Stimulated activated CD4-positive, alpha-beta T cell treated with anti-CD3 and anti-CD28 coated beads, Interleukin-2, amount 100 ng/mL, for 48 hours (primary cell): ENCODE measurements at places on chromosomes 7 and 10.

DNA sequence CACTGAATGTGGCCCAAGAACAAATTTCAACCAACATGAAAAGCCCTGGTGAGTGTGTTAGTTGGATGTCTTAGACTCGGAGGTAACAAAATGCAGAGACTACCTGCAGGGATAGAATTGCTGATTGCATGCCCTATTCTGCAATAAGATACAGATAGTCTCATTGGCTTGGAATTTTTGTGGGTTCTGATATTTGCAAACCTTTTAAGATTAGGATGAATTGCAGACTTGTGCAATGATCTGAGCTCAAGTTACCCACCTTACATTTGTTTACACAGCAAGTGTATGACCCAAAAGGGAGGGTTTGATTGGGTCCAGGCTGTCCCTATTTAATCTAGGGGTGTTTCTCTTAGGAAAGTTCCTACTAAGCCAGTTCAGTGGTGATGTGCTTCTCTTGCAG is 45.4 kb downstream of the GPR37 start:
- DNase-seq = no peak

GRCh38 chr7:151013356-151013732 is 10.9 kb downstream of the ATG9B start:
- DNase-seq = no peak

DNA sequence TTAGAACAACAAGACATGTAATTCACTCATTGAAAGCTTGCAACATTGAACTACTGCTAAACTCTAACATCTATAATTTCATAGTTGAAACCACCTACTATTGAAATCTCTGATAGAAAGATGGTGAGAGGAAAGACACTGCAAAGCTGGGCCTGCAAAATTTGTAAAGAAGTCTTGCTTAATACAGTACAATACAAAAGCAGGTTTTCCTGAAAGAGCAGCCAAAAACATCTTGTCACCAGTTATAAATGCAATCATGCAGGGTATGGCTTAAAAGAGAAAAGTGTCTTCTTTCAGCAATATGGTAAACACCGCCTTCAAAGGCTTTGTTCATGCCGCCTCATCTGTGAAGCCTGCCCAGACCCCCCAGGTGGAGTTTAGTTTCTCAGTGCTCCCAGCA is 109.2 kb downstream of the ANK3 start:
- no peak for DNase-seq

- no peak for DNase-seq
Observed at GRCh38 chr10:19578571-19578970, 237.7 kb upstream of the PLXDC2 start.

GRCh38 chr7:94975336-94975735 is 67.9 kb downstream of the PPP1R9A start:
- no peak for DNase-seq

- DNase-seq = no peak
Observed at GRCh38 chr7:99390941-99391602, 16.5 kb downstream of the ARPC1B start.

DNA sequence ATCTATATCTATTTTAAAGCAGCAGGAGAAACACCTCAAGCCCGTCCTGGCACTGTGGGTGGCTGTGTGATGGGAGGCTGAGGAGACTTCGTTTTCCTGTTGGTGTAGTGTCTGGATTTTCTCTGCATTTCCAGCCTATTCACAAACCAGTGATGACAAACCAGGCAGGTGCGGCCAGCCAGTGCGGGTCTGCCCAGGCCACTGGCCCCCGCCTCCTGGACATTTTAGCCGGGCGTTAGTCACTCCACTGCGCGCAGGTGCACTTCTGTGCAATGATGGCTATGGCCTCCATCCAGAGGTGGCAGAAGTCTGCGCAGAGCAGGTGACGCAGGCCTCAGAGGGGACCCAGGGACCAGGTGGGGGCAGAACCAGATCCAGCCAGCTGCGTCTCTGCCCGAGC is 64.9 kb upstream of the PITRM1 start:
- DNase-seq = no peak

- peak; percentile 18 for DNase-seq
Observed at GRCh38 chr10:26367771-26368170, 70.4 kb upstream of the APBB1IP start.

DNA sequence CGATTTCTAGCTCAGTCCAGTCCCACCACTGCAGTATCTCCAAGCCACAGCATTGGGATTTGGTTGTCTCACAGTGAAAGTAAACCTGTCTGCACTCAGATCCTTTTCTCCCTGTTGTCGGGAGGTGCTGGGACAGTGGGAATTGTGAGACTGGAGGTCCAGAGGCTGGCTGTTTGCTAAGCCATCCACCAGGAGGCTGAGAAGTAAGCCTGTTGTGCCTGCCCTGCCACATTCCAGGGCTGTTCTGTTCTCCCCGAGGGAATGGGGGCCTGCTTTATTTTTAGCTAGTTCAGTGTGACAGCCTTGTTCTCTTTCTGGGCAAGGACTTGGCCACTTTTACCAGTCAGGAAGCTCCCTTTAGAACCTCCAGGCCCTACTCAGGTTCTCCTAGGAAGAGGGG is 54.9 kb downstream of the HK1 start:
- DNase-seq = no peak

GRCh38 chr7:527723-528122 is 8.1 kb upstream of the PDGFA start:
- no peak for DNase-seq

DNA sequence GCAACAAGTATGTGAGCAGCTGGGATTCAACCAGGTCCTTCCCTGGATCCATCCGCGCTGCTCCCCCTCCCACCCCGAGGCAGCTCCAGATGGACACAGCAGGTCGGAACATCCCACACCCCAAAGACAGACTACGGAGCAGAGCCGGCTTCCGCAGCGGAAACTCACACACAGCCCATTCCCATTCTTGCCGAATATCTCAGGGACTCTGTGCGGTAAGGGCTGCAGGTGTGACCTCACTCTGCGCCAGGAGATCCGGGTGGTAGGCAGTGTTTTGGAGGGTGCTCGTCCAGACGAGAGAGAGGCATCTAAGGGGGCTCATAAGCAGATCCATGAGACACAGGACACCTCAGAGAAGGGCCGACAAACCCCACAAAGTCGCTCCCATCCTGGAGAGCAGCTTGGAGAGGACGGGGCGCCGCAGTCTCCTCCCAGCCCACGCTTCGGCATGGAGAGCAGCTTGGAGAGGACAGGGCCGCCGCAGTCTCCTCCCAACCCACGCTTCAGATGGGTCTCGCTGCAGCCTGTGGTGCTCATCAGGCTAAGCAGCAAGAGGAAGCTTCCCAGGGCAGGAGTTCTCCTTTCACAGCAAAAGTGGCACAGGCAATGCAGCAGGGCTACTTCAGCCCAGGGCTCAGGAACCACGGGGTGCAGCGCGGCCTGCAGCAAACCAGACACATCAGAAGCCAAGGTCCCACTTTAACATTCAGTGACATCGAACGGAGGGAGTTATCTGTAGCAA is 179.9 kb downstream of the DIP2C start:
- DNase-seq = no peak

DNA sequence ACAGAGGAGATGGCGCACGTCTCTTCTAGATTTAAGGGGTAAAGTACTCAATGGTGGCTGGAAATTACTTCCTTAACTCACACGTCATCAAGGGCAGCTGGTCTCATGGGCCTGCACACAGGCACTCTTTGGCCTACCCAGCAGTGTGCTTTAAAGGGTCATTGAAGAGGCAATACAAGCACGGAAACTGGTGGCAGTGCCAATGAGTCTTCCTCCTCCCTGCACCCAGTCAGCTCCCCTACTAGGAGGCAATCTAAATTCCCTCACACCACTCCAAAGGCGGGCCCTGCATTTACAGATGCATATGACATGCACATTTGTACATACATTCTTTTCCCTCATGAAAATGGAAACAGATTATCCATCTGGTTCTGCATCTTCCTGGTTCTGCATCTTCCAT is 47.4 kb downstream of the PPIF start:
- no peak for DNase-seq

- DNase-seq = no peak
Observed at GRCh38 chr10:97509120-97509680, 10.5 kb downstream of the UBTD1 start.

GRCh38 chr10:74227697-74228424 is 76.8 kb downstream of the ADK start:
- no peak for DNase-seq

DNA sequence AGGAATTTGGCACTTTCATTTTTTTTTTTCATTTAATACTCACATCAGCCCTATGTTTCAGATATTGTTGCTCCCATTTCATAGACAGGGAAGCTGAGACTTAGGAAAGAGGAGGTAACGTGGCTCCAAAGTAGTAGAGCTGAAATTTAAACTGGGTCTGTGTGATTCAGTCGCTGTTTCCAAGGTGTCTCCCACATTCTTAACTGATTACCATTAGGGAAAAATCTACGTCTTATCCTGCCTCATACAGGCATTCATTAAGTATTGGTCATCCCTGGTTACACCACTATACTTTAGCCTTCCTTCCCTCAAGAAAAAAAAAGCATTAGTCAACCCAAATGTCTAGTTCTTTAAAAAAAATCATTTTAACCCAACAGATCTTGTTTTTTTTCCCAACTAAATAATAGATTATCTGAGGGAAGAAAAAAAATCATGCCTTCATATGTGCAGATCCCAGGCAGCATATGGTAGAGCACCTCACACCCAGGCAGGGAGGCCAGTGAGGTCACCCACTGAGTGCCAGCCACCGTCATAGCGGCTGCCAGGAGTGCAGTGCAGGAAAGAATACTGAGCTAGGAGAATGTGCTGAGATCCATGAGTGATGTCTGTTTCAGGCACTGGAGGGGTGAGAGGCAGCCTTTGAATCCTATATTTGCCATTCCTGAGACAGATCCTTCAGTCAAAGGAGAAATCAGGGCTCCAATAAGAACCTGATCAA is 59.0 kb upstream of the SORCS3 start:
- no peak for DNase-seq

GRCh38 chr10:9097206-9097990 is 1042.9 kb downstream of the GATA3 start:
- no peak for DNase-seq

DNA sequence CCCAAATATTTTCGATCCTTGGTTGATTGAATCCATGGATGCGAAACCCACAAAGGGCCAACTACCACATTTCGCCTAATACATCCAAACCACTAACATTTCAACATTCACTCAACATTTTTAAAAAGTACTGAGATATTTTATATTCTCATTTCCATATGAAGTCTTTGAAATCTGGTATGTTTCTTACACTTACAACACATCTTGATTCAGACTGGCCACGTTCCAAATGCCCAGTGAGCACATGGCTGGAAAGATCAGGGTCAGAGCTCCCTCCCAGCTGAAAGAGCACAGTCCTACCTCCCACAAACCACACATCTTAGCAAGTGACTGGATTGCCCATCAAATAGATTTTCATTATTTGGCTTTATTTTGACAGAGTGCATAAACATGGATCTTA is 18.9 kb downstream of the NCAPG2 start:
- DNase-seq = no peak

DNA sequence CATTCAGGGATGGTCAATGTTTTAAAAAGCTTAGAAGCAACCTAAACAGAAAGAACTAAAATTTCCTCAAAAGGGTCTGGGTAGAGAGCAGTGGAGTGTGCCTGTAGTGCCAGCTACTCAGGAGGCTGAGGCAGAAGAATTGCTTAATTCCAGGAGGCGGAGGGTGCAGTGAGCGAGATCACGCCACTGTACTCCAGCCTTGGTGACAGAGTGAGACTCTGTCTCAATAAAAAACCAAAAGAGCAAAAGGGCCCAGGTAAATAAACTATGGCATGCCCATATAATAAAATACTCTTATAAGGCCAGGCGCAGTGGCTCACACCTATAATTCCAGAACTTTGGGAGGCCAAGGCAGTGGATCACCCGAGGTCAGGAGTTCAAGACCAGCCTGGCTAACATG is 93.0 kb downstream of the DNMBP start:
- DNase-seq = no peak

DNA sequence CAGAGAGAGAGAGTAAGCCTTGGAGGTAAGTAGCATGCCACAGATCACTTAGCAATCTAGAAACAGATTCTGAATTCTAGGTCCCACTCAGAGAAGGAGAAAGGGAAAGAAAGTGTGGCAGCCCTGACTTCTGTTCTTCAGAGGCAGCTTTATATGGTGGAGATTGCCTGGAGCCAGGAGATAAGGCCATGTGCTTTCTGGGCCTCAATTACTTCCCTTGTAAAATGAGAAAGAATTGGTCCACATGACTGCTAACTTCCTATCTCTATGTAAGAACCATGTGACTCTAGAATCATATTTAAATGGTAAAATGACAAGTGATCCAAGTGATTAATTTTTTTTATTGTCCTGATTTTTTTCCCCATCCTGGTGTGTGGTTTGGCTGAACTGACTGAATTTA is 64.1 kb downstream of the HHEX start:
- no peak for DNase-seq

DNA sequence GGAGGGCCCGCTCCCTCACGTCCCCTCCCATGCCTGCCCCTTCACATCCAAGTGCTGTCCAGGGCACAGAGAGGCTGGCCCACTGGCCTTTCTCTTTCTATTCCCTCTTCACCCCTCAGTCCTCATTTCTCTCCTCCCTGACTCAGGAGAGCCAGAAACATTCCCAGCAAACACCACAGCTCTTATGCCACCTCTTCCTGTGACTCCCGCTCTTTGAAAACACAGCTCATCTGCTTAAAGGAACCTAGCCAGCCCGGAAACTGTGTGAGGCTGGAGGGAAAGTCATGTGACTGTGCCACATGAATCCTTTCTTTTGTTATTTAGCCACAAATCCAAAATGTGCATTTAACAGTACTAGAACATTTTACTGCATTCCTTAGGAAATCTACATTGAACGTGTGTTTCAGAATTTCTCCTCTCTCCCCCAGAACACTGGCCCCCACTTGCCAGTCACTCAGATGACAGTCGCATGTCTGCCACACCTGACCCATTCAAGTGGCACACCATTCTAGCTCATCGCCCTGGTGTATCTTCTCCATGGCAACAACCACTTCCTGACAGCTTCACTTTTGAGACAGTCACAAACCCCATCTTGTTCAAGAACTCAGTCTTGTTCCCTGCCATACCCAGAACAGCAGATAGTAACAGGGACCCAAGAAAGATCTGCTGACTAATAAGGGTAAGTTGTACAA is 42.8 kb downstream of the GRB10 start:
- peak; percentile 43 for DNase-seq

GRCh38 chr7:67462781-67463191 is 466.2 kb downstream of the TYW1 start:
- DNase-seq = no peak

DNA sequence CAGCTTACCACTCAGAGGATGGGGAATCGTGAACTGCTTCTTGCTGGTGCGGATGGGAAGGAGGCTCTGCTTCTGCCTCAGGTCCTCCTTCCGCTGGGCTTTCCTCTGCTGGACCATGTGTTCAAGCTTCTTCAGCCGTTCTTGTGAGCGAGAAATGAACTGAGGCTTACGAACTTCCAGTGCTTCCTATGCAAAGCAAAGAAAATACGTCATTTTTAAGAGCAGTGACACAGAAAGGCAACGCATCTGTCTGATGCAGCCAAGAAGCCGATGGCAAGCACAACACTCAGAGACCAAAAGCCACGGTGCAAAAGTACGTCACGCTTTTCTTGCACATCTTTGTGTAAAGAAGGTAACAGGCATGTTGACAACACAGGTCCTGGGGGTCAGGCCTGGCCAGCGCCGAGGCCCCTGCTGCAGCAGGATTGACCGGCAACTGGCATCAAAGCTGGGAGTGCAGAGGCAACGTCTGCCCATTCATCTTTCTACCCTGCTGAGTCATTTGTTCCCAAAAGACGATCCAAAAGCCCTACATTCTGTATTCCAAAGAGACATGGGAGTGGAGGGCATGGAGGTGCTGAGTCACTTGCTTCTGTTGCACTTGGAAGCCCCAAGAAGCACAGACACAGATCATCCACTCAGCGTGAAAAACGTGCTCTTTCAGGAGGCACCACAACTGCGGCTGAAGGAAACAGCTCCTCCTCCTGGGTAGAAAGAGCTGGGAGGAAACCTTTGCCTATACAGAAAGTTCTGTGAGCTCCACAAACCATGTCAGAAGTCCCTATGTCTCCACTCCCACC is 71.0 kb upstream of the ADAM12 start:
- DNase-seq = no peak
